ENCODE measurements at places on chromosomes 5 and 9. TPM values are rescaled to one million over a fixed set of nuclear protein-coding genes. Genes with fewer than 3 reads are reported as not detected.

DNA sequence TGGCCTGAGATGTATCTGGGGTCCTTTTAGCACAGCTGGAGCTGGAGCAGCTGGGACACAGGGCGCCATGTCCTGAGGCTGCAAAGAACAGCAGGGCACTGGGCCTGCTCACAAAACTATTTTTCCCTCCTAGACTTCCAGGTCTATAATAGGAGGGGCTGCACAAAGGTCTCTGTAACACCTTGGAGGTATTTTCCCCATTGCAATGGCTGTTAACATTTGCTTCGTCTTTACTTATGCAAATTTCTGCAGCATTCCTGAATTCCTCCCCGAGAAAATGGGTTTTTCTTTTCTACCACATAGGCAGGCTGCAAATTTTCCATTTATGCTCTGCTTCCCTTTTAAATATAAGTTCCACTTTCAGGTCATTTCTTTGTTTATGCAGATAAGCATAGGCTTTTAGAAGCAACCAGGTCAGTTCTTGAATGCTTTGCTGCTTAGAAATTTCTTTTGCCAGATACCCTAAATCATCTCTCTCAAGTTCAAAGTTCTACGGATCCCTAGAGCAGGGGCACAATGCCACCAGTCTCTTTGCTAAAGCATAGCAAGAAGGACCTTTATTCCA is 130.8 kb downstream of the PCSK1 start:
- peaks cover 8% of the 10 kb centered on the region for H3K4me1 ChIP-seq
- peaks cover 4% of the 10 kb centered on the region for H3K36me3 ChIP-seq
- H3K4me3 ChIP-seq, result no peak overlapping the region
- DNase-seq, result no peak

- peaks cover 8% of the 10 kb centered on the region for H3K27me3 ChIP-seq
- DNase-seq, result no peak
- H3K27ac ChIP-seq, result no peak overlapping the region
Observed at GRCh38 chr9:78438780-78439179, 141.9 kb downstream of the PSAT1 start.

DNA sequence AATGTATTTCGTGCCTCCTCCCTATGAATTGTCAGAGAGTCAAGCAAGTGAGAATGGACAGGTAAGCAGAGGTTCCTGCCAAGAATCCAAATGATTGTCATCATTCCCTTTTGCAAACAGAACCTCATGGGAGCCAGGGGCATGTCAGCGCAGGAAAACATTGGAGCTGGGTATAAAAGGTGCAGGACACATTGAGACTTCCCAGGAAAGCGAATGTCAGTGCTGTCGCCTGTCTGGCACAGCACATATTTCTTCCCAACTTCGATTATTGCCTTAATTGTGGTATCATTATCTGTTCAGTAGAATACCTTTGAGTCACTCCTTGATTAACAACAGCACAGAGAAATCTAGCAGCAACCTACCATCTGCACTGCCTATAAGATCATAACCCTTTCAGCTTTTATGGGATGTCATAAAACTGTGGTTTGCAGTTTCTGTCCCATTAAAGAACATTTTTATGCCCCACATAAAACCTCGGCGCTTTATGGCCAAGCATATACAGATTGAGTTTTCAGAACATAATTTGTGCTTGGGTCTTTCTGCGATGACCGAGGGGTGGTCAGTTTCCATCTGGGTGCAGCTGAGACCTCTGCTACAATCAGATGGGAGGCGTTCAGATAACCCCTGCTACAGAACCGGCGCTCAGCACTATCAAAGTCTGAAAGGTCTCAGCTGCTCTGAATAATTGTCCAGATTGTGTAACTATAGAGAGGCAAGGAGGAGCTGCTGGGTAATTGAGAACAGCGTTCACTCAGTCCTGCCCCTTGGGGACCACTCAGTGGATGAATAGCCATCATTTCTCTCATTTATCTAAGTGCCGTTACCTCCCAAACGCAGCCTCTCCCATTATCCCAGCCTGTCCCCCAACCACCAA is 30.9 kb upstream of the WWC1 start:
- no peaks in the 10 kb centered on the region for H3K4me1 ChIP-seq
- H3K4me3 ChIP-seq, result no peak overlapping the region
- H3K36me3 ChIP-seq, result no peaks in the 10 kb centered on the region
- no peak overlapping the region for H3K27ac ChIP-seq

DNA sequence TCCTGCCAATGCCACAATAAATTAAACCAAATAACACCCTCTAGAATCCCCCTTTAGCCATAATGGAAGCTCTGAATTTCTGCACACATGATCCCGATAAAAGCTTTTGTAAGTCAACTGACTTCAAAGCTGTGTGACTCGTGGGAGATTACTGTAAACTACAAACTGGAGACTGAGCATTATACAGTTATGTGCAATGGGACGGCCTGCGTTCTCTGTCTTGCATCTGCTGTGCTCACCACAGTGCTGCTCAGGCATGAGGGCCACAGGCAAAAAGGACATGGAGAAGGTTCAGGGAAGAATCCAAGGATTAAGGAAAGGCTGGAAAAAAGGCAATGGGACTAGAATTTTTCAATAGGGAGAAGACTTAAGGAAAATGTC is 184.2 kb downstream of the FANCC start:
- no peaks in the 10 kb centered on the region for H3K4me1 ChIP-seq
- peaks cover 2% of the 10 kb centered on the region for H3K36me3 ChIP-seq
- H3K27me3 ChIP-seq, result no peaks in the 10 kb centered on the region
- no peak overlapping the region for H3K4me3 ChIP-seq
- no peak overlapping the region for H3K27ac ChIP-seq

GRCh38 chr5:6498968-6499367 is 50.3 kb downstream of the UBE2QL1 start:
- H3K4me1 ChIP-seq, result peaks cover 25% of the 10 kb centered on the region
- no peak overlapping the region for H3K4me3 ChIP-seq
- H3K27ac ChIP-seq, result no peak overlapping the region
- peaks cover 28% of the 10 kb centered on the region for H3K27me3 ChIP-seq
- H3K36me3 ChIP-seq, result no peaks in the 10 kb centered on the region

GRCh38 chr5:122605236-122605635 is 169.6 kb upstream of the SNX2 start:
- no peaks in the 10 kb centered on the region for H3K27me3 ChIP-seq
- no peak overlapping the region for H3K4me3 ChIP-seq
- no peaks in the 10 kb centered on the region for H3K36me3 ChIP-seq
- H3K4me1 ChIP-seq, result no peaks in the 10 kb centered on the region
- no peak overlapping the region for H3K27ac ChIP-seq

GRCh38 chr5:102922799-102923477 is 167.8 kb downstream of the PAM start:
- H3K36me3 ChIP-seq, result peaks cover 1% of the 10 kb centered on the region
- no peaks in the 10 kb centered on the region for H3K4me1 ChIP-seq
- no peaks in the 10 kb centered on the region for H3K27me3 ChIP-seq

GRCh38 chr9:120372040-120372439 is 207.9 kb downstream of the CDK5RAP2 start:
- no peaks in the 10 kb centered on the region for H3K4me1 ChIP-seq
- DNase-seq, result no peak
- H3K27ac ChIP-seq, result no peak overlapping the region

DNA sequence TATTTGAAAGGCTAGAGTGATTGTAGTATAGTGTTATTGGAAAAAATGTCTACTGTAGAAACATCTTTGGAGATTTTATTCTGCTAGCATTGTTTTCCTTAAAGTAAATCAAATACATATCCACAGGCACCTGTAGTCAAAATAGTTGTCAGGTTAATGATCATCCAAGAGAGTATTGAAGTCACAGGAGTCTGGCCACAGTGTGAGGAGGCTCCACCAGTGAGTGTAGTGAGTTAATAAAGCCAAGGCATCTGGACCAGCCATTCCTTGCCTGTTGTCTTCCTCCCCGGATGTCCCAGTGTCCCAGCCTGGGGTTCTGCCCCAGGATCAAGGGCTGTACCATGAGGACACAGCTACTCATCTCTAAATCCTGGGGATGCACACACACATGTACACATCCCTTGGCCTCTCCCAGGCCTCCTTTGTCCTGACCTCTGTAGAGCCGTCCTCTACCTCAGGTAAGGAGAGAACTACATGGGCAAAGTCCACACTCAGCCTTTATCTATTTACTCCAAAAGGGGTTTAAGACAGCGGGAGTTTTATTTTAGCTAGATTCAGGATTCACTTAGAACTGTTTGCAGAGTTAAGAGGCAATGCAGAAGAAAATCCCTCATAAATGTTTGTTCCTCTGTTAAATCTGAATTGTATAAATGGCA is 3.7 kb downstream of the PIK3R1 start:
- no peak overlapping the region for H3K4me3 ChIP-seq
- no peak overlapping the region for H3K27ac ChIP-seq
- H3K36me3 ChIP-seq, result peaks cover 41% of the 10 kb centered on the region
- H3K27me3 ChIP-seq, result no peaks in the 10 kb centered on the region
- peaks cover 55% of the 10 kb centered on the region for H3K4me1 ChIP-seq
- DNase-seq, result no peak

DNA sequence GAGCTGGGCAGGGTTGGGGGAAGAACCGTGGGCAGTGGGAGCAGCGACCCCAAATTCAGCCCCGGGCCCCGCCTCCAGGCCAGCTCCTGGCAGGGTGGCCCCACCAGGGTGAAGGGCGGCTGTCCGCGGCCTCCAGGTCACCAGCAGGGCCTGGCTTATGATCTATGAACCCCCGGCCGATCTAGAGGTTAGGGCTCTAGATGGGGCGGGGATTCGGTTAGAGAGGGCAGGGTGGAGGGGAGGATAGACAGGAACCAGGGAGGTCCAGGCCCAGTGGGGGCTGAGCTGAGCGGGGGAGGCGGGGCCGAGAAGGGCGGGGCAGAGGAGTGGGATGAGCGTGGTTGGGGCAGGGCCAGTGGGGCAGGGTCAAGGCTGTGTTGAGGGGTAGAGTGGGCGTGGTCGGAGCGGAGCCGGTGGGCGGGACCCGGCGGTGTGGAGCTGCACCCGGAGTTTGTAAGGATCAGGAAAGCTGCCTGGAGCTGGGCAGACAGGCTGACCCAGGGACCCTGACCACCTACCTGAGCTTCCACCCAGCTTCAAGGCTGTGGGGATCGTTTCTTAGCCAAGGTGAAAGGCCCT is 29.3 kb upstream of the OBP2B start:
- peaks cover 6% of the 10 kb centered on the region for H3K4me1 ChIP-seq
- H3K27ac ChIP-seq, result no peak overlapping the region

DNA sequence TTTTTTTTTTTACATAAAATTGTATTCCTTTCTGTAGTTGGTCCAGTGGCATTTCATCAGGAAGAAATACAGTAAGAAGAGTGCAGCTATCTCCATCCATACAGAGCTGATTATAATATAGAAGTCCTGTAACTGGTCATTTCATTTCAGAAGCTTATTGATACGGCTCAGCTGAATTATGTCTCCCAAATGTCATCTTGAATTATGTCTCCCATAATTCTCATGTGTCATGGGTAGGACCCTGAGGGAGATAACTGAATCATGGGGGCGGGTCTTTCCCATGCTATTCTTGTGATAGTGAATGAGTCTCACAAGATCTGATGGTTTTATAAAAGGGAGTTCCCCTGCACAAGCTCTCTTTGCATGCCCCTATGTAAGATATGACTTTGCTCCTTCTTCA is 492.9 kb downstream of the CHSY3 start:
- no peak overlapping the region for H3K27ac ChIP-seq
- H3K4me3 ChIP-seq, result no peak overlapping the region
- no peaks in the 10 kb centered on the region for H3K4me1 ChIP-seq
- no peaks in the 10 kb centered on the region for H3K36me3 ChIP-seq
- no peaks in the 10 kb centered on the region for H3K27me3 ChIP-seq

DNA sequence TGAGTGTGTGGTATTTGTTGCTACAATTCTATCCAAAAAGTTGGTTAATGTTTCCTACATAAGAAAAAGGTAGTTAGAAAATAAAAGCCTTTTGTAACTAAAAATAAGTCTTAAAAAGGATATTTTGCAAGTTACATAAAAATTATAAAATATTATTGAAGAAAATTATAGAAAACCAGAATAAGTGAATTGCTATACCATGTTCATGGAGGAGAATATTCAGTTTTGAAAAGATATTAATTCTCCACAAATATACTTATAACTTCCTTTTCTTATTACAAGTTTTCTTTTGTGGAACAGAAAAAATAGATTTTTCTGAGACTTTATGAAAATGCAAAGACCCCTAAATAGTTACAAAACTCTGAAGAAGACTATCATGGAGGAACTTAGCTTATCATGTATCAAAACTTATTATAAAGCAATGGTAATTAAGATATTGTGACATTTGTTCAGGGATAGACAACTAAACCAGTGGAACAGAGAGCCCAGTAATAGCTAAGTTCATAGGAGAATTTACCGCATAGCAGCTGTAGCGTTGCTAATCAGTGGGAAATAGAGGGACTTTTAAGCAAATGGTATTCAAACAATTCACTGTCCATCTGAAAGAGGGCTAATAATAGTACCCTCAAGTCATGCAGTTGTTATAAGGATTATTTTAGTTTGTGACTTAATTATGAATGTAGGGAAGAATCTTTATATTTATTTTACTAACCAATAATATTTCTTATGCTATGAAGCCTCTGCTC is 515.2 kb upstream of the ZNF608 start:
- H3K4me3 ChIP-seq, result no peak overlapping the region
- DNase-seq, result no peak
- H3K36me3 ChIP-seq, result no peaks in the 10 kb centered on the region
- H3K27ac ChIP-seq, result no peak overlapping the region
- H3K4me1 ChIP-seq, result no peaks in the 10 kb centered on the region
- H3K27me3 ChIP-seq, result no peaks in the 10 kb centered on the region

DNA sequence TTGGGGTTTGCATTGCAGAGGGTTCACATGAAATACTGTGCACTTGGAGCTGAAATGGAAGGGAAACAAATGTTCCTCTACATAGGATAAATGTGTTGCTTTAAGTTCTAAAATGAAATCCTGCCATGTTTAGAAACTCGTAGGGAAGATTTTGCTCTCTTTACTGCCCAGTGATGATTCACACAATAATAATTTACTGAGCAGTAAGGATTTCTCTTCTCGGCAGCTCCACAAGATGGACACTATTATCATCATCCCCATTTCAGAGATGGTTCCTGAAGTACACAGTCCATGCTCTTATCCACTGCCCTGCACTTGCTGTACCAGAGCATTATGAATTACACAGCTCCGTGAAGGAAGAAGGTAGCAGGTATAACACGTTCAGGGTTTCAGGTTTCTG is 4.1 kb downstream of the HACD4 start:
- no peak overlapping the region for H3K4me3 ChIP-seq
- peaks cover 22% of the 10 kb centered on the region for H3K4me1 ChIP-seq
- no peak overlapping the region for H3K27ac ChIP-seq

DNA sequence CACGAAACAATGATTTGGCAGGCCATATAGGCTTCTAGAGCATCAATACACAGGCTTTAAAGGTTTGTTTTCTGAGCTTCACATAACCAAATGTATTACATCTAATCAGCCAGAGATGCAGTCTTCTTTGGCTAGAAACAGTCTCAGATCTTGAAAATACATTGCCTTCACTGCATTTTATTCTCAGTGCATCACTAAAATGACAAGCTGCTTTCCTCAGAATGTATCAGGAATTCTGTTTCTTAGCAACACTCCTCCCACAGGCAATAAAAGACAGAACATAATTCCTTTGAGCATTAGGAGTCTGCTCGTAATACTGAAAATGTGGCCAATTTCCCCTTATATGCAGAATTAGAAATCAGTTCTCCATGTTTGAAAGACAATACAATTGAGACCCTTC is 36.9 kb downstream of the FEM1C start:
- H3K4me1 ChIP-seq, result no peaks in the 10 kb centered on the region
- no peak overlapping the region for H3K27ac ChIP-seq
- DNase-seq, result no peak

GRCh38 chr5:96548905-96549304 is 113.3 kb upstream of the CAST start:
- DNase-seq, result no peak

PRDM9 gene
- total RNA-seq, result not detected

AQP3 gene
- total RNA-seq, result 10.4 TPM

TRPM3 gene
- not detected for total RNA-seq

PRLR gene
- total RNA-seq, result not detected

CFAP157 gene
- total RNA-seq, result not detected

NAIP gene
- 3.6 TPM for total RNA-seq

ZNF484 gene
- total RNA-seq, result 10.2 TPM

Measured in activated CD8-positive, alpha-beta memory T cell treated with anti-CD3 and anti-CD28 coated beads, Interleukin-2, amount 10 ng/mL, durations not matched to agents 7 days and 5 days (primary cell).